Activated CD8-positive, alpha-beta T cell treated with anti-CD3 and anti-CD28 coated beads, Interleukin-2, amount 10 ng/mL, durations not matched to agents 7 days and 5 days (primary cell): ENCODE measurements at places on chromosomes 7 and 10. TPM values are rescaled to one million over a fixed set of nuclear protein-coding genes. Genes with fewer than 3 reads are reported as not detected.

Gene PKD2L1
- total RNA-seq: 0.10 TPM

GRCh38 chr10:30046476-30046875, 12.9 kb downstream of the JCAD start:
- H3K27me3 ChIP-seq: peaks cover 53% of the 10 kb centered on the region
- H3K4me3 ChIP-seq: no peak overlapping the region
- no peaks in the 10 kb centered on the region for H3K36me3 ChIP-seq
- H3K27ac ChIP-seq: no peak overlapping the region
- H3K4me1 ChIP-seq: peaks cover 22% of the 10 kb centered on the region
- no peak for DNase-seq

DNA sequence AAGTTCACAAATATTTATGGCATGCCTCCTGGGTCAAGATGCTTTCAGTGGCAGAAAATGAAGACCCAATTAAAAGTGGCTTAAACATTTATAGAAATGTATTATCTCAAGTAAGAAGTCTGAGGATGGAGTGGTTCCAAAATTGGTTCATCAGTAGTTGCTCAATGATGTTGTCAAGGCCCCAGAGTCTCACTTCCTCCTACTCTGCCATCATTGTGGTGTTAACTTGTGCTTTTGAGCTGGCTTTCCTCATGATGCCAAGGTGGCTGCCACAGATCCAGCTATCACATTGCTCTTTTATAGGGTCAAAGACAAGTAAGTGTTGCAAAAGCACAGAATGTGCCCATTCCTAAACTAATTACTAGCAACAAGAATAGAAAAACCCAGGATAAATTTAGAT, 404.6 kb upstream of the NRP1 start:
- H3K4me1 ChIP-seq: no peaks in the 10 kb centered on the region
- H3K36me3 ChIP-seq: no peaks in the 10 kb centered on the region
- H3K27me3 ChIP-seq: no peaks in the 10 kb centered on the region

- H3K27ac ChIP-seq: peak overlapping the region; percentile 16
- H3K4me1 ChIP-seq: peaks cover 76% of the 10 kb centered on the region
- no peak overlapping the region for H3K4me3 ChIP-seq
- DNase-seq: no peak
- peaks cover 4% of the 10 kb centered on the region for H3K36me3 ChIP-seq
- no peaks in the 10 kb centered on the region for H3K27me3 ChIP-seq
Observed at GRCh38 chr10:72252972-72253371, 20.8 kb upstream of the DDIT4 start.

DNA sequence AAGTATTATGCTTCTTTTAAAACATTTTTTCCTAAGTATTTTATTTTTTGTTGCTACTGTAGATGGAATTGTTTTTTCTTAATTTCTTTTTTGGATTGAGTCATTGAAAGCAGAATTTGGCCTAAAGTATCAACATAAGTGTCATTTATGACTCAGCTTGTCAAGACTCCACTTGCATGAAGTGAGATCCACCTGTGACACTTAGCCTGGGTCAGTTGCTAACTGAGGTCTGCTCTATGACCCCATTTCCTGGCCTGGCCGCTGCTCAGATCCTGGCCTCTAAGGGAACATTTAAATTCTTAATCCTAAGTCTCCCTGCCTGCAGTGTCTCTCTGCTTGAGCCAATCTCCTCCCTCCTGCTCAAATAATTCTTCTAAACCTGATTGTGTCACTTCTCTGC, 35.5 kb downstream of the TMEM270 start:
- DNase-seq: no peak
- no peak overlapping the region for H3K4me3 ChIP-seq
- no peaks in the 10 kb centered on the region for H3K36me3 ChIP-seq
- no peak overlapping the region for H3K27ac ChIP-seq
- H3K27me3 ChIP-seq: no peaks in the 10 kb centered on the region
- no peaks in the 10 kb centered on the region for H3K4me1 ChIP-seq

GRCh38 chr7:11748884-11749283, 83.1 kb downstream of the THSD7A start:
- no peak for DNase-seq
- H3K27ac ChIP-seq: no peak overlapping the region
- H3K4me3 ChIP-seq: no peak overlapping the region
- H3K36me3 ChIP-seq: no peaks in the 10 kb centered on the region

DNA sequence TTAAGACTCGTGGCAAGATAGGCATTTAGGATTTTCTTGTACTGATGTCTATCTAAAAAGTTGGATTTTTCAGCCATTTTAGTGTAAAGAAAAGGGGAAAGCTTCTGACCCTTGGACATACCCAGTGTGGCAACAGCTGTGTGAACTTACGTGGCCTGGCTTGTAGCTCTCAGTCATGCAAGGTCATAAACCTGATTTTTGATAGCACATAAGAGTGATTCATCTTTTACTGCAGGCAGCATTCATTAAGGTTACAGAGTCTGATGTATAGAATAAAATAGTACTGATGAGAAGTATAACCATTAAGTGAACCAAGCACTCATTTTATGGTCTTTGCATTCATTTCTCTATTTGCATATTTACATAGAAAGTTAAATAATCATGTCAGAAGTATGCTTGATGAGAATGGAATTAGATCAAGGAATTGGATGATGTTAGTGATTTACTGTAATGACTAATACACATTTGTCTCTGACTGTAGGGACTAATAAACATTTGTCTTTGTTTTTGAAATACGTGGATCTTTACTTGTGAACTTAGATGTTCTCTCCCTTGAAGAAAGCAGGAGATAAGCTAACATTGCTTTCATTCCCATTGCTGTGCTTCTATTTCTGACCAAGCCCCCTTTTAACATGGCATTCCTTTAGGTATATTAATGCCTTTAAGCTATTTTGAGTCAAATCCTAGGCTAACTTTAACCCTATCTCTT, 88.2 kb downstream of the GSDME start:
- H3K27ac ChIP-seq: no peak overlapping the region
- no peaks in the 10 kb centered on the region for H3K27me3 ChIP-seq
- no peaks in the 10 kb centered on the region for H3K36me3 ChIP-seq
- no peak for DNase-seq
